Stimulated activated CD4-positive, alpha-beta T cell treated with anti-CD3 and anti-CD28 coated beads, Interleukin-1b, Interleukin-23, amount 100 ng/mL, for 4 hours (primary cell): ENCODE measurements at places on chromosomes 5 and 9.

DNA sequence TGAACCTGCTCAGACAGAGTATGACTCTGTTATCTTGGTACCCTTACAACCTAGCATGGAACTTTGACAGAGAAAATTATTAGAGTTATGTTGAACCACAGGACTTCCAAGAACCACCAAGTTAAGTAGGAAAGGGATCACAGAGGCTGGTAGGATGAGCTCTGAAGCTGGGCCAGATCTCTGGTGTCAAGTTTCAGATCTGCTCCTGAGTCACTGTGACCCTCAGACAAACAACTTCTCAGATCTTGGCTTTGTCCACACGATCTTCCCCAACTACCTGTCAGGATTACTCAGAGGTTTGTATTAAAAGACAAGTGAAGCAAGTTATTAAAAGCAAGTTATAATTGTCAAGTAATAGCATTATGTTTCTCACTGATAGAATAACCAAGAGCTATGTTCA, 189.0 kb downstream of the SEC61B start:
- no peak for DNase-seq

DNA sequence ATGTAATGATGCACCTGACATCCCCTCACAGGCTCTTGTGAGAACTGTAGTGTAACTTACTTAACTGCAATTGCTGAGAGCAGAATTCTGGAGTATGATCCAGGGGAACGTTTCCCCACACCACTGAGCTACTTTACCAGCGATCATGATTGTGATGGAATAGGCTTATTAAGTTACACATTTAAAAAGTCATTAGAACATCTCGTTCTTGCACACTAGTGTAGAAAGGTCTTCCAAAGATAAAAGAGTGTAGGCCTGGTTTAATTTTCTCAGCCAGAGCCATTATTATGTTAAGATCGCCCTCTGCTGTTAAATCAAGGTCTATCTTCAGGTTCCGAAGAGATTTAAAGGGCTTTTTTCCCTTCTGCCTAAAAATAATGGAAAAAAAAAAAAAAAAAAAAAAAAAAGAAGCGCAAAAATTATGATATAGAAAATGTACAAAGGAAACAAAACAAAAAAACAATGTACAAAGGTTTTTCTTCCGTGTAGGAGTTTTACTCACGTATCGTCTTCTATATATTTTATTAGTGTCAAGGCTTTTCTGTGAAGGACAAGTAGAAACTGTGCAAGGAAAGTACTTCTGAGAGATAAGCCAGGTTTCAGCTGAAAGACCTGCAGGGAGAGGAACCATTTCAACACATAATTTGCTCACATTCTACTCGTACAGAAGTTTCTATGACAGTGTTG, 18.6 kb upstream of the MOB3B start:
- DNase-seq, result no peak

DNA sequence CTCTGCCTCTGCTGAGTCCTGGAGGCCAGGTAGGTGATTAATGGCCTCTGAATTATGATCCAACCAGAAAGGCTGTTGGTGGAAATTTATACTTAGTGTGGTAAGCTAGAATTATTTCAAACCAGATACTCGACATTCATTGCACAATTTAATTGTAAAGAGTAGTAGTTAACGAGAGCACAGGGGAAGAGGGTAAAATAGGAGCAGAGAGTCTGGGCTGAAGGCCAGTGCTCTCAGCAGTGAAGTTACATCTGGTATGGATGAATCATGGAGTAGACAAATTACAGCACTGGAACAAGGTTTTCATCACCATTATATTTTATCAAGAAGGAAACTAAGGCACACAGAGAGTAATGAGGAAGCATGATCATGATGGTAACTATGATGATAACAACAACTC, 92.5 kb downstream of the TLR4 start:
- DNase-seq, result no peak

DNA sequence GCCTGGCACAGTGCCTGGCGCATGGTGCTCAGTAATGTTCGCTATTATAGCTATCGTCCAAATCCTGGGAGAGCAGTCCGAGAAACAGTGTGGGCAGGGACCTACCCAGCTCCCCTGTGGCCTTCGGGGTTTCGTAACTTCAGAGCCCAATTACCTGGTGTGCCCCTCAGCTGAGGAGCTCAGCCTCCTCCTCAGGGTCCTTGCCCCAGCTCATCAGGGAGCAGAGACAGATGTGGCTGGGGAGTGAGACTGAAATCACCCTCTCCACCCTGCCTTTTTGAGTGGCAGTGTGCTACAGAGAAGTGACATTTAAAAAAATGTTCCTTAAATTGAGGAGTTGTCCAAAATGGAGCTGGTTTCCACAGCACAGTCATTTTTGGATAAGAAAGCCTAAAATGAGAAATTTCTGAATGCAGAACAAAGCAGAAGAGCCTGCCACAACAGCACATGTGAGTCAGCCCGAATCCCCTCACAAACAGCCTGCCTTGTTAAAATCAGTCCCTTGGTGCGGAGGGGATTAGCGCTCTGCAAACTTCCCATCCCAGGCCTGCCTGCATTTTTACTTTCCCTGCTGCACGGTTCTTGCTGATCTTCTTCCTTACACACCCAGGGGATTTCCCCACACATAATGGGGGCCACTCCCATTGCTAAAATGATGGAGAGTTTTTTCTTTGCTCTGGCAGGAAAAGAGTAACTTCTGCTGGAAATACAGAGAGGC, 78.1 kb upstream of the PITX1 start:
- DNase-seq, result no peak

- DNase-seq, result peak; percentile 26
These were observed 206.4 kb downstream of the C9orf50 start for GRCh38 chr9:129414377-129414992.

DNA sequence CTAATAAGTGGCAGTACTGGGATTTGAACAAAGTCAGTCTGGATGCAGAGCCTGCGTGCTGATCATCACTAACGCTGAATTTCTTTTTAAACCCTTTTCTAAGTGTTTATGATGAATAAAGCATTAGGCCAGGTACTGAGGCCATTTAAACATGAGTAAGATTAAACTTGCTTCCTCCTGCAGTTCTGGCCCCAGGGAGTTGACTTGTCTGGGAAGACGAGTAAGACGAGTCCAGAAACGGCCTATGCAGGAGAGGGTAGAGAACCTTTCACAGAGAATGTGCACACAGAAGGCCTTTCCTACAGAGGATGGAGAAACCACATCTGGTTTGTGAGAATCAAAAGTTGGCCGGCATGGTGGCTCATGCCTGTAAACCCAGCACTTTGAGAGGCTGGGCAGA, 42.9 kb downstream of the SPRY4 start:
- no peak for DNase-seq

DNA sequence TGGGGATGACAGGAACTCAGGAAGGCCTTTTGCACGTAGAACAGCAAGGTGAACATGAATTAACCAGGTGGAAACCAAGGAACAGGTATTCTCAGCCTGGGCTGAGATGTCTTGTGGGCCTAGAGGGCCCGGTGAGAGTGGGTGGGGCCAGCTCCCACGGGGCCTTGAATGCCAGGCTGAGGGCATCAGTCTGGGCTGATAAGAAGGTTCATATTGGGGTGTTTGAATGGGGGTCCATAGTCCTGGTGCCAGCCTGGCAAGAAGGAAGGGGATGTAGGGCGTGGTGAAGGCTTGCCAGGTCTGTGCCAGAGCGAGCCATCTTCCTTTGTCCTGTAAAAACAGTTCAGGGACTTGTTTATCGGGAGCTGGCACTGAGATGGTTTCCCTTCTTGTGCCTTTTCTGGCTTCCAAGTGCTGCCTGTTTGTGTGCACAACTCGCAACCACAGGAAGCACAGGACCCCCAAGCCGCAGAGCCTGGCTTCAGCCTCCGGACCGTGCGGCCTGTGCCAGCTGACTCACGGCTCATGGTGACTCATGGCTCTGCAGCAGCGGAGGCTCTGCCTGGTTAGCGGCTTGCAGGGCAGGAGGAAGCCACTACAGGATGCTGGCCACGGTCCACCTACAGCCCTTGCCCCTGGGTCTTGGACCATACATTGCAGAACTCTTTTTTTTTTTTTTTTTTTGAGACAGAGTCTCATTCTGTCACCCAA, 2.4 kb downstream of the CARD19 start:
- DNase-seq, result peak; percentile 39

DNA sequence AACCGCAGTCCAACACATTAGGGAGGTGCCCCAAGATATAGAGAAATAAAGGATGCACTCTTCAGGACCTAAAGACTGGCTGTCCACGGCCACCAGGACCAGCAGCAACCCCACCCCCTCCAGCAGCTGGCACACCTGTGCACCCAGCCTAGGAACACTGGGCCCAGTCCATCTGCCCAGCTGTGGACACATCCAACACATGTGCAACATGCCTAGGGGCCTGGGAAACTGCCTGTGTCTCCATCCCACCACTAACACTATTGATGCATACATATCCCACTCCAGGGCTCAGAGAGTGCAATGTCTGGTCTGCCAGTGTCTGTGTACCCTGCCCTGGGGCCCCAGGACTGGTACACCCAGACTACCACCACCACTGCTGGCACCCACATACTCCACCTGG, 1781.3 kb downstream of the MAT2B start:
- DNase-seq, result no peak

DNA sequence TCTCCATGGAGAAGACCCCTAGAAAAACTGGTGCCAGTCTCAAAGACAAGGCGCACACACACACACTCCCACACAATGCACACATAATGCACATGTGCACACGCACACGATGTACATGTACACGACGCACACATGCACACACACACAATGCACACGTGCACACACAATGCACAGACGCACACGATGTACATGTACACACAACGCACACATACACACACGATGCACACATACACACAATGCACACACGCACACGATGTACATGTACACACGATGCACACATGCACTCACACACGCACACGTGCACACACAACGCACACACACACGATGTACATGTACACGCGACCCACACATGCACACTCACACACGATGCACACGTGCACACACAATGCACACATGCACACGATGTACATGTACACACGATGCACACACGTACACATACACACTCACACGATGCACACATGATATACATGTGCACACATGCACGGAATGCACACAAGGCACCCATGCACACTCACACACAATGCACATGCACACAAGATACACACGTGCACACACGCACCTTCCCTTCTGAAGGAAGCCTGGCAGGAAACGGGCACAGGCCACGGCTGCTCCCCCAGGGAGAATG, 76.5 kb downstream of the VAV2 start:
- no peak for DNase-seq

- no peak for DNase-seq
These were observed 69.9 kb downstream of the C9orf57 start for GRCh38 chr9:71990466-71990865.

DNA sequence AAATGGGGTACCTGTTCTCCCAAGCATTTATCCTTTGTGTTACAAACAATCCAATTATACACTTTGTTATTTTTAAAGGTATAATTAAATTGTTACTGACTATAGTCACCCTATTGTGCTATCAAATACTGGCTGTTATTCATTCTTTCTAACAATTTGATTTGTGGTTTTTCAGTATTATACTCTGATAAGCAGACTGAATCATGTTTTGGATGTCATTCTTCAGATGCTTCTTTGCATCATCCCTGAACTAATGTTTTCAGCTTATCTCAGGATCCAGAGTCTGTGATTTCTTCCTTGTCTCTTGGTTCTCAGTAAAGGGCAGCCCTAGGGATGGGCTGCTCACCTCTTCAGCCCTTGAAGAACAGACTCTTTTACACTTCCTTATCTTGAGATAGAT, 177.8 kb upstream of the SGCD start:
- no peak for DNase-seq

DNA sequence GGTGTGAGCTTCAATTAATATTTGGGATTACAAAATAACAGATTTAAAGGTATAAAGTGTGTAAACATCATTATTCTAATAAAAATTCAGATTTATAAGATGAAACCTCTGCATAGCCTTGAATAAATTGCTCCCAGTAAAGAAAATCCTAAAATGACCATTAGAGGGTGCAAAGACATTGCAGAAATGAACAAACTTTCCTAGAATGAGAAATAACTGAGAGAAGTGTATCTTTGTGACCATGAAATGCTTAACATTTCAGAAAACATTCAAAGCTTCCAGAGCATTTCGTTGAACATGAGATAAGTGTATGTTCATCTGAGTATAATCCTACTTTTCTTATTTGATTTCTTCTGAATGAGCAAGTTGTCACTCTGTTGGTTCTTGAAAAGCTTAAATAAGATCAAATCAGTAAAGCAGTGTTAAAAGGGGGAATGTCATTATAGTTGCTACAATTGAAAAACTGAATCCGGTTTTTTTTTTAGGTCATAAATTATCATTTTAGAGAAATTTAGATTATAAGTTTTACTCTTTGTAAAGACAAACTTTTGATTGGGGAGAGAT, 24.7 kb upstream of the NUDT12 start:
- DNase-seq, result no peak
